ENCODE measurements at places on chromosomes 12 and 14. TPM values are rescaled to one million over a fixed set of nuclear protein-coding genes. Genes with fewer than 3 reads are reported as not detected.
A peak's percentile ranks its signal among the peaks of the same experiment; 100 is the strongest.

GRCh38 chr12:131035245-131035681 lies 81.6 kb downstream of the ADGRD1 start:
- DNase-seq = no peak

- DNase-seq = peak; percentile 81
Observed at GRCh38 chr12:12736759-12737676, 19.9 kb downstream of the CDKN1B start.

GRCh38 chr12:50185301-50185895 lies 18.2 kb upstream of the CERS5 start:
- no peak for DNase-seq

- DNase-seq = peak; percentile 73
Observed at GRCh38 chr14:59215322-59215721, 26.9 kb downstream of the DAAM1 start.

DNA sequence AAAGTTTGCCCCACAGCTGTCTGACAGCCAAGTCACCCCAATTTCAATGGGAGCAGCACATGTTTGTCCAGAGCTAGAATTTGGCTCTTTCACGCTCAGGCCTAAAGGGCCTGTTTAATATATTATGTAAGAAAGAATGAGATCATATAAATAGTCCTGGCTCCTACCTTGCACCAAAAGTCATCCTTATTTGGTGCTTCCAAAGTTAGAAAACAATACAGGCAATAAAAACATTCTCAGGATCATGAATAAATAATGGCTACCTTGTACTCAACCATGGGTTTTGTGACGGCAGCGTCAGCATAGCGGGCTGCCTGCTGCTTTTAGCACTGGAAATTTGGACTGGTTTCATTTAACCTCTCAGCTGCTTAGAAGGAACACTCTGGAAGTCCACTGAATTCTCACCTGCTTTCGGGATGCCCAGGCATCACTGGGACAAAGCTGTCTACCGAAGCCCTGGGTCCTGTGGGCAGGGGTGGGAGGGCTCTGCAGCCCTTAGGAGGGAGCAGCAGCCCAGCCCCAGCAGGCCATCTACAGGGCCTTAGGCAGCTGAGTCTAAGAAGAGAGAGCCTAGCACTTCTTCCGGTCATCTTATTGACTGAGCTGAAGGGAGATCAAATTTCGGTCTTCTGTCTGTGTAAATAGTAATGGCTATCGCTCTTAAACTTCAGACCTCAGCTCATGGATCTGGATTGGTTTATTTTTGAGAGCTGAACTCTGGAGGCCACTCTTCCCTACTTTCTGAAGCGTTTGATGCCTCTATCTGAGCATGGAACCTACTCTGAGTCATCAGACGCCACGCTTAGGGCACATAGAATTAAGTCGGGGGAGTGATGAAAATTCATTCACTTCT lies 106.5 kb downstream of the SAMD4A start:
- no peak for DNase-seq

DNA sequence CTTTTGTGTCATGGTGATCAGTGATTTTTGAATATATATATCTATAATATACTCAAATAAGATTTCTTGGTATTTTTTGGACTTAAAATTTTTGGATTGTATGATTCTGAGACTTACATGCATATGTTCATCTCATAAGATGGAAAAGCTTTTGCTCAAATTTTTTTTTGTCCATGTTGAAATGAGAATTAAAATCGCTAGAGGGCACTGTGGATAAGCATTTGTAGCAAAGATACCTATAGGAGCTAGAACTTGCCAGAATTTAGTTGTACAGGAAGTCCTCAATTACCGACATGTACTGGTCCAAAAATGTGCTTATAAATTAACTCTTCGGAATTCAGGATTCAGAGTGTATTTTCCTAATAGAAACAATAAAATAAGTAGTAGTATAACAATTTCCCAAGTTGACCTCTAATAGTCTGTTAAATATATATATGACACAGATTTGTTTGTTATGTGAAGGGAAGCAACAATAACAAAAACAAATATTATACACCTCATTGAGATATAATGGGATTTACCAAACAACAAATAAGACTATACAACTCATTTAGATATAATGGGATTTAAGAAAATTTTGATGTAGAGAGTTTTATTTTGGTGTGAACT lies 179.6 kb downstream of the TMEM117 start:
- DNase-seq = no peak

DNA sequence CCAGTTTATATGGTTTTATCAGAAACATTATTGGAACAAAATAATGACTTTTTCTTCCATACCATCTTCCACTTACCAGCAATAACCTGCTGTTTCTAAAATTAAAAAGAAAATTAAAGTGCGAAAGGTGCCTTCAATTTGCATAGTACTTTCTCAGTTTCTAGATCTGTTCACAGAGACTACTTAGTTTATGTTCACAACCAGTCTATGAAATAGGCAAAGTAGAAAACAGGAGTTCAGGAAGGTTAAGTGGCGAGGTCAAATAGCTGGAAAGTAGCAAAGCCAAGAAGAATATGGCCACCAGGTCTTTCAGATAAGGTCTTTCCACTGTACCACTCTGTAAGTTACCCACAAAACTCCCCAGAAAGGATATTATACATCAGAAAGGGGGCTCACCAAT lies 63.3 kb downstream of the BMP4 start:
- no peak for DNase-seq

GRCh38 chr12:93670104-93670503 lies 7.1 kb upstream of the CRADD start:
- no peak for DNase-seq

DNA sequence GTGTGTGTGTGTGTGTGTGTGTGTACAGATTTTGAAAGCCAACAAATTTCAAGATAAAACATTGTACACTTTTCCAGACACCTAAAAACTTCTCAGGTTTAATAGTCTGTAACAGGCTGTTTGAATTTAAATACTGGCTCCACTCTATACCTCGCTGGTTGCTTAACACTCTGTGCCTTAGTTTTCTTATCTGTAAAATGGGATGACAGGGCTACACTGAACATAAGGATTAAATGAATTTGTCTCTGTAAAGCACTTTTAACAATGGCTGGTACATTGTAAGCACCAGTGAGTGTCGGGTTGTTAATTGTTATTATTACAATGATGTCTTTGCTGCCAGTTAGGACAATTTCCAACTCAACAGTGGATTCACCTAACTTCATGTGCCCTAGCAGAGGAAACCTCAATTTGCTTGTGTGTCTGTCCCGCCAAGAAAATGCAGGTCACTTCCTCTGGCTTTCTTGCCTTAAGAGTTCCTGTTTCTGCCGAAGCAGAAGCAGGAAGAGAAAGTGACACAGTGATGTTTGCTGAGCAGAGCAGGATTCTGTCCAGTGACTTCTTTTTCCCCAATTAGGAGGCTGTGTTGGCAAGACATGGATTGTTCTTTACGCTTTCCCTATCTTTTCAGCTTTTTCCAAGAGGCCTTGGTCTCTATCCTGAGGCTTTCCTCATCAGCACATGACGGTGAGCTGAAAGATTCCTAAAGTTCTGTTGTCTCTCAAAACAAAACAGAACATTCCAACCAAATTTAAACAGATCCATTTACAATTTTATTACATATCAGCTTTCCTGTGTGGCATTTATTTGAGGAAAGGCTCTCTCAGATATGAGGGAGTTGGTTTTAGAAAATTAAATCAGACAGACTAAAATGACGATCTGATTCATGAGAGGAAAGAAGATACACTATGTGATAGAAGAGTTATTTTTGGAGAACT lies 154.1 kb upstream of the ATP2B1 start:
- DNase-seq = peak; percentile 60

DNA sequence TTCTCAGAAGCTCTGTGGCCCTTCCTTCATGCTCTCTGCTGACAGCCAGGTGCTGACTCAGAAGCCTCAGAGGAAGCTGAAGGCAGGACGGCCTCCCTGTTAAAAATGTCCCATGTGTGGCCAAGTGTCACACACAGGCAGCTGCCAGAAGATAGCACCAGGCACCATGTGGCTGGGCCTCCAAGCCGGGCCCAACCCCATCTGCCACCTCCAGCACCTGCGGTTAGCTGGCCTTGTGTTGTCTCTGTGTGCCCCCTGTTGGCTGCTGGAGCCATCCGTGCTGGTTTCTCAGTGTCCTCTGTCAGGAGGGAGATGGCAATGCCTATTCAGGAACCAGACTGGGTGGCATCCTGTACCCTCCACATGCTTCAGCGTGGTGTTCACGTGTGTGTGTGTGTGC lies 63.2 kb downstream of the TSPAN11 start:
- no peak for DNase-seq

DNA sequence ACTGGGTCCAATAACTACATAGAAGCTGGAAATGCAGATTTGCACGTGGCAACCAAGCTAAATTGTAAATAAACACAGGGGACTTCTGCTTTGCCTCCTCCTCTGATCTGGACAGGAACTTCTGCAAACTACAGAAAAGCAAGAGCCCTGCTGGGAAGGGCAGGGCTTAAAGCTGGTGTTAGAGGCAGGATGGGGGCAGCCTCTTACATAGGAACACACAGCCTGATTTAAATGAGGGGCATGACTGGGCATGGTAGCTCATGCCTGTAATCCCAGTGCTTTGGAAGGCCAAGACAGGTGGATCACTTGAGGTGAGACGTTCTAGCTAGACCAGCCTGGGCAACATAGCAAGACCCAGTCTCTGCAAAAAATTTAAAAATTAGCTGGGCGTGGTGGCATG lies 46.7 kb downstream of the ERH start:
- DNase-seq = no peak

GDF3 gene
- not detected for total RNA-seq
